Mesothelial cell of epicardium (in vitro differentiated cells): ENCODE measurements at places on chromosomes 12 and 14.
A peak's percentile ranks its signal among the peaks of the same experiment; 100 is the strongest.

GRCh38 chr12:111285200-111285599 lies 83.7 kb downstream of the PHETA1 start:
- no peak for DNase-seq
- H3K4me3 ChIP-seq = no peak overlapping the region
- no peak overlapping the region for H3K27ac ChIP-seq
- no peaks in the 10 kb centered on the region for H3K4me1 ChIP-seq
- peaks cover 7% of the 10 kb centered on the region for H3K27me3 ChIP-seq
- H3K36me3 ChIP-seq = peaks cover 10% of the 10 kb centered on the region

GRCh38 chr12:27814411-27814810 lies 34.4 kb upstream of the MANSC4 start:
- no peak overlapping the region for H3K27ac ChIP-seq
- peaks cover 5% of the 10 kb centered on the region for H3K4me1 ChIP-seq
- H3K27me3 ChIP-seq = no peaks in the 10 kb centered on the region
- DNase-seq = no peak
- H3K36me3 ChIP-seq = no peaks in the 10 kb centered on the region
- H3K4me3 ChIP-seq = no peak overlapping the region

DNA sequence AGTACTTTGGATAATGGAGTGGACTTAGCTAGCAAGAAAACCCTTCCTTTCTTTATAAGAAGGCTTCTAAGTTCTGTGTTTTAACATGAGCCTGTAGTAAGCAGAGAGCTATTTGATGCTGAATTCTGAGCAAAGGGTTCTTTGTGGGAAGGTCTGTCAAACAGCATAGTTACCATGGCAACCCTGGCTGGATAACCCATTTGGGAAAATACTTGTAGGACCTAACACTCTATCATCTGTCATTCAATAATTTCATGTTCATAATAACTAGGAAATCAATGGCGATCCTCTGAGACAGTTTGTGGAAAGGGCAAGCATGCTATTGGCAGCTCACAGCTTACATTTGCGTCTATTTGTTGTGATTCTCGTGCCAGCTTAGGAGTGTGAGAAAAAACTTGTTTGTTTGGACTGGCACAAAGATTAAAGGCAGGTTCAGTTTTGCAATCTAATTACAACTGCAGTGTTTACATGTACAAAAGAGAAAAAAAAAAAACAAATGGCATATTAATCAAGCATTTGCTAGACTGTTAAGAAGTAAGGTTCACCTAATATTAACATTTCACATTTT lies 219.2 kb downstream of the PDZRN4 start:
- H3K4me3 ChIP-seq = no peak overlapping the region
- H3K36me3 ChIP-seq = peaks cover 7% of the 10 kb centered on the region

DNA sequence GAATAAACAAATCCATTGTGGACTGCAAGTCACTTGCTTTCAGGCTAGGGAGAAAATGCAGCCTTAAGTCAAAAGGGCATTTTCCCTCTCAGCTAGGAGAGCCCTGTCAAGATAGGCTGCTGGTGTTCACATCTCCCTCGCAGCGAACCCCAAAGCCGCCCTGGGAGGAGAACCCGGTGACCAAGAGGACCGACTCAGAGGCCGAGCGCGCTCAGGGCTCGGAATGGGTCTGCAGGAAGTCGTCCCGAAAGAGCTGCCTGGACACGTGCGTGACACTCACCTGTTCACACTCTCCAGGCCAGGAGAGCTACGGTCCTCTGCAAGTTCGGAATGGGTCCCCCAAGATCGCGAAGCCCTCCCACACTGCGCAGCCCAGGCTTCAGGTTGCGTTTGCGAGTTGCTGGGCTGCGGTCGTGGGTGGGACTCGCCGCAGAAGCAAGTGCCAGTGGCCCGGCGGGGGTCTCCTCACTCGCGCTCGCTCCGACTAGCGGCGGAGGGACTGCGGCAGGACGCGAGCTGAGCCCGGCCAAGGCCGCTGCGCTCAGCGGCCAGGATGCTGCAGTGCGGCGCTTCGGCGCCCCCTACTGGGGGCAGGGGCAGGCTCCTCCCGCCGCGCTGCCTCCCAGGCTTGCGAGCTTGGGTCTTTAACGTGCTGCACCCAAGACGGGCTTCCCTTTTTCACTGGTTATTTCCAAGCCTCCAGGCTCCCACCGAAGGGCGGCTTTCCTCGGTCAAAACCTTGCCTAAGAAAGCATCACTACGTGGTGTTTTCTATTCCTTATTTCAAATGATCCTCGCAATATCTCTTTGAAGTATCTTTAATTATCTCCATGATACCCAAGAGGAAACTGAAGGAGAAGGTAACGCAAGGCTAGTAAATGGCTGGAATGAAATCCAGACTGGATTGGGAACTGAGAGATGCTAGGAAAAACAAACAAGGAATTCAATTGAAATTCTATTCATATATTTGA lies at the start of gene RERG:
Gene RERG, minus strand, starts transcription at position 503 of the 971 bp plus-strand sequence. CDS start 3,928 bp downstream, outside the sequence.
- no peaks in the 10 kb centered on the region for H3K27me3 ChIP-seq
- peaks cover 4% of the 10 kb centered on the region for H3K36me3 ChIP-seq
- DNase-seq = peak; percentile 87
- peaks cover 43% of the 10 kb centered on the region for H3K4me1 ChIP-seq
- peak within 1 kb of the TSS; percentile 20 for H3K27ac ChIP-seq

DNA sequence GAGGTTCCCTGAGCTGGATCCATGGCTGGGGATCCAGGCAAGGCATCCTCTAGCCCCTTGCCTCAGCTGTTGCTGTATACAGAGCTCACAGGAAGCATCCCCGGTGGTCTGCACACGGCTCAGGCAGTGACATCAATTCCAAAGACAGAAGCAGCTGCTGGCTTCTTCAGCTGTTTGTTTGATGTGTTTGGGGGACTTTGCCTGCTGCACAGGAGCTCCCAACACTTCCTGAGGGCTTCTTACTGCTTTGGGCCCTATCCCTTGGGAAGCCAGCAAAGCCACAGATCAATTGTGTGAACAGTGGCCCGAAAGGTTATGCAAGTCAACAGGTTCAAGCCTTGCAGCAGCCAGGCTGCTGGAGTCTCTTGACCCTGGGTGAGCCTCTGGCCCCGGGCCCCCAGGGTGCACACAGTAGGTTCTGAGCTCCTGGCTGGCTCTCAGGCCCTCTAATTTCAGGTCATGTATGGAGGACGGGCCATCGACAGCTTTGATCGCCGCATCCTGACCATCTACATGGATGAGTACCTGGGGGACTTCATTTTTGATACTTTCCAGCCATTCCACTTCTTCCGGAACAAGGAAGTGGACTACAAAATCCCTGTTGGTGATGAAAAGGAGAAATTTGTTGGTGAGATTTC lies 42.6 kb downstream of the CCDC92 start:
- no peak overlapping the region for H3K27ac ChIP-seq
- DNase-seq = no peak
- peaks cover 24% of the 10 kb centered on the region for H3K36me3 ChIP-seq
- H3K27me3 ChIP-seq = no peaks in the 10 kb centered on the region
- no peak overlapping the region for H3K4me3 ChIP-seq
- no peaks in the 10 kb centered on the region for H3K4me1 ChIP-seq

GRCh38 chr14:75803765-75804164 lies 142.7 kb downstream of the TTLL5 start:
- peaks cover 38% of the 10 kb centered on the region for H3K36me3 ChIP-seq
- peaks cover 10% of the 10 kb centered on the region for H3K4me1 ChIP-seq
- no peaks in the 10 kb centered on the region for H3K27me3 ChIP-seq

DNA sequence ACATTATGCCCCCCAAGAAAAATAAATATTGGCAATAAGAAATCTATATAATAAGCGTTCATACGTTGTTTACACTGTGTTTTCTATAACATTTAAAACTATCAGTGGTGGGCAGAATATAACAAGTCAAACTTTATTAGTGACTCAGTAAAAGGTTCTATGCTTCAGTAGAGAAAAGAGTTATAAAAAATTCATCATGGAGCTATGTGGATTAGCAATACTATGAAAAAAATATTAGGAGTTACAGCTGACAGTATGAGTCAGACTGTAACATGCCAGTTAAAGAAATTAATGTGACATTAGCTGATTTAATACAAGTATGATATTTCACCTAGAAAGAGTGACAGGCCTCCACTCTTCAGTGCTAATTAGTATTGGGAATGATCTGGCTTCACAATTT lies 125.1 kb upstream of the GARIN6 start:
- no peaks in the 10 kb centered on the region for H3K4me1 ChIP-seq
- H3K36me3 ChIP-seq = no peaks in the 10 kb centered on the region
- H3K27me3 ChIP-seq = no peaks in the 10 kb centered on the region
- no peak overlapping the region for H3K4me3 ChIP-seq
- H3K27ac ChIP-seq = no peak overlapping the region

GRCh38 chr12:122126713-122127597 lies 47.1 kb downstream of the IL31 start:
- peaks cover 5% of the 10 kb centered on the region for H3K36me3 ChIP-seq
- no peak for DNase-seq
- H3K4me1 ChIP-seq = peaks cover 2% of the 10 kb centered on the region
- H3K27ac ChIP-seq = no peak overlapping the region

- no peak for DNase-seq
- peaks cover 28% of the 10 kb centered on the region for H3K27me3 ChIP-seq
- H3K4me1 ChIP-seq = no peaks in the 10 kb centered on the region
- H3K27ac ChIP-seq = no peak overlapping the region
These were observed 244.2 kb downstream of the KSR2 start for GRCh38 chr12:117724543-117724942.

GRCh38 chr14:38255408-38255672 lies 553 bp downstream of the CLEC14A start:
- peaks cover 6% of the 10 kb centered on the region for H3K4me1 ChIP-seq
- peak overlapping the region; percentile 56 for H3K4me3 ChIP-seq
- H3K27ac ChIP-seq = no peak overlapping the region

GRCh38 chr14:34270361-34270760 lies 191.7 kb downstream of the SPTSSA start:
- no peak for DNase-seq
- no peaks in the 10 kb centered on the region for H3K27me3 ChIP-seq
- peaks cover 13% of the 10 kb centered on the region for H3K4me1 ChIP-seq
- H3K36me3 ChIP-seq = no peaks in the 10 kb centered on the region

- no peak overlapping the region for H3K27ac ChIP-seq
- no peaks in the 10 kb centered on the region for H3K36me3 ChIP-seq
- DNase-seq = no peak
- peak overlapping the region; percentile 17 for H3K4me3 ChIP-seq
These were observed 669 bp downstream of the RFX4 start for GRCh38 chr12:106583242-106584103.

DNA sequence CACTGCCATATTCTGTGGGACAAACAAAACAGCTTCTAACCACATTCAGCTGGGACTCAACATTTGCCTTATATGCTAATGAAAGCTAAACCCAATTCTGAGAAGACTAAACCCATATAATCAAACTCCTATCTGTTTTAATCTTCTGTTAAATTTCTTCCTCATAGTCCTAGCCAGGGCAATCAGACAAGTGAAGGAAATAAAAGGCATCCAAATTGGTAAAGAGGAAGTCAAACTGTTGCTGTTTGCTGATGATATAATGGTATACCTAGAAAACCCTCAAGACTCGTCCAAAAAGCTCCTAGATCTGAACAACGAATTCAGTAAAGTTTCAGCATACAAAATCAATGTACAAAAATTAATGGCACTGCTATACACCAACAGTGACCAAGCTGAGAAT lies 157.1 kb downstream of the PHLDA1 start:
- peaks cover 39% of the 10 kb centered on the region for H3K4me1 ChIP-seq
- H3K27ac ChIP-seq = no peak overlapping the region
- H3K27me3 ChIP-seq = no peaks in the 10 kb centered on the region
- no peak overlapping the region for H3K4me3 ChIP-seq

GRCh38 chr14:57933349-57933748 lies 67.5 kb upstream of the SLC35F4 start:
- no peak for DNase-seq
- no peak overlapping the region for H3K4me3 ChIP-seq
- H3K27me3 ChIP-seq = peaks cover 35% of the 10 kb centered on the region
- no peaks in the 10 kb centered on the region for H3K36me3 ChIP-seq
- no peak overlapping the region for H3K27ac ChIP-seq
- H3K4me1 ChIP-seq = peaks cover 12% of the 10 kb centered on the region

GRCh38 chr12:5305886-5306545 lies 125.9 kb upstream of the NTF3 start:
- H3K36me3 ChIP-seq = no peaks in the 10 kb centered on the region
- H3K4me1 ChIP-seq = peaks cover 16% of the 10 kb centered on the region

- no peaks in the 10 kb centered on the region for H3K36me3 ChIP-seq
- H3K4me3 ChIP-seq = peak overlapping the region; percentile 26
- H3K4me1 ChIP-seq = peaks cover 47% of the 10 kb centered on the region
- no peak for DNase-seq
These were observed 3.5 kb downstream of the ARL6IP4 start for GRCh38 chr12:122983789-122984515.

- H3K27ac ChIP-seq = no peak overlapping the region
- H3K4me3 ChIP-seq = no peak overlapping the region
- no peaks in the 10 kb centered on the region for H3K27me3 ChIP-seq
- H3K4me1 ChIP-seq = no peaks in the 10 kb centered on the region
- DNase-seq = no peak
These were observed 118.0 kb downstream of the KTN1 start for GRCh38 chr14:55698051-55698450.

- no peaks in the 10 kb centered on the region for H3K36me3 ChIP-seq
- H3K27ac ChIP-seq = peak overlapping the region; percentile 95
- H3K4me1 ChIP-seq = peaks cover 63% of the 10 kb centered on the region
- H3K27me3 ChIP-seq = peaks cover 28% of the 10 kb centered on the region
- DNase-seq = peak; percentile 58
These were observed 1.0 kb upstream of the DUSP6 start for GRCh38 chr12:89353188-89353822.
